ENCODE measurements at places on chromosomes 16 and 17.

- no peak for DNase-seq
These were observed 29.7 kb upstream of the WSCD1 start for GRCh38 chr17:6040504-6040903.

GRCh38 chr16:19639986-19640421 is 78.0 kb downstream of the KNOP1 start:
- no peak for DNase-seq

DNA sequence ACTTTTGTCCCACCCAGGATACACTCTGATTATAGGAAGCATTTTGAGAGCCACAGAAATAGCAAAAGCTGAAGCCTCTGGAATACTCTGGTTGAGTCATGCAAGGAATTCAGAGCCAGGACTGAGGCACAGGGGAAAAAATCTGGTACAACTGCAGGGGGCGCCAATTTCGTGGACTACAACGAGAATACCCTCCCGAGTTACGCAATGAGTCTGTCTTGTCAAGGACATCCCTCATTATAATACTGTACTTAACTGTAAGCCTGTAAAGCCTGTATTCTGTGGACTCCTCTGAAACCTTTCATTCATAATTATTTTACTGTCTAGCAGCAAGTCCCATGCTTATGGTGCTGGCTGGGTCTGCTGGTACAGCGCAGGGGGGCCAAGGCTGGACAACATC is 7.8 kb downstream of the HOXB1 start:
- DNase-seq = no peak

GRCh38 chr16:69932691-69933392 is 18.3 kb upstream of the CLEC18A start:
- no peak for DNase-seq
